ENCODE measurements at places on chromosomes 12 and 14. TPM values are rescaled to one million over a fixed set of nuclear protein-coding genes. Genes with fewer than 3 reads are reported as not detected.

The SSPN gene
- total RNA-seq = 17.3 TPM

The NFYB gene
- total RNA-seq = 16.5 TPM

The HNF1A gene
- total RNA-seq = 24.8 TPM

The FOXA1 gene
- total RNA-seq = 67.6 TPM

The ESPL1 gene
- total RNA-seq = 12.3 TPM

The CLEC2A gene
- not detected for total RNA-seq

GRCh38 chr12:106178562-106178961 lies 39.8 kb upstream of the NUAK1 start:
- H3K27me3 ChIP-seq = no peaks in the 10 kb centered on the region
- no peaks in the 10 kb centered on the region for H3K36me3 ChIP-seq
- H3K4me1 ChIP-seq = no peaks in the 10 kb centered on the region
- no peak overlapping the region for H3K4me3 ChIP-seq
- H3K27ac ChIP-seq = no peak overlapping the region
- no peak for DNase-seq

DNA sequence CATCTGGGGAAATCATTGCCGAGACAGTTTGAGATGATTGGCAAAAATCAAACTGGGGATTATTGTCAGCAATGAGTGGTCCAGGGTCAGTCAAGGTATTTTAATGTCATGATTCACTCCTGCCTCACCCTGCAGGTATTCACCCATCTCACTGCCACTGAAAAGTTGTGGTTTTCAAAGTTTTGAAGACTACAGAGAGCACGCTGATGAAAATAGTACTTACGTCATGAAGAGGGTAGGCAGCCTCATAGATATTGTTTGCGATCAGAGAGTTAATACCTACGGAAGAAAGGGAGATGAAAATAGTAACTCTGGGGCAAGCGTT lies 138.0 kb downstream of the ANO2 start:
- DNase-seq = no peak
- H3K4me3 ChIP-seq = no peak overlapping the region
- no peaks in the 10 kb centered on the region for H3K4me1 ChIP-seq
- peaks cover 3% of the 10 kb centered on the region for H3K27me3 ChIP-seq
- no peak overlapping the region for H3K27ac ChIP-seq
- no peaks in the 10 kb centered on the region for H3K36me3 ChIP-seq

DNA sequence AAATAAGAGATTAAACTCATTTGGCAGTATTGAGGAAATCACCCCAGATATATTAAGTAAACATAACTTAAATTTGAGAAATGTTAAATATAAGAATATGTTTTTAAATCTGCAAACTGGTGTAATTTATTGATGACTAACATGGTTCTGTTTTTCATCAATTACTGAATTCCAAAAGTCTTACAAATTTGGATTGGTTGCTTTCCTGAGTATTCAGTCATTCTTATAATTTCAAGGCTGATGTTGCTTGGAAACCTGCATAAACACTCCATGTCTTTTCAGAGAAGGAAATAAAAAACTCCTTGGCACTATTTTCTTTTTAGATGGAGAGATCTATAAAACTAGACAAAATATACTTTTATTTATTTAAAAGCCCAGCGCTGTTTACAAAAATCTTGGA lies 71.7 kb downstream of the NOVA1 start:
- H3K4me1 ChIP-seq = no peaks in the 10 kb centered on the region
- peak overlapping the region; percentile 45 for H3K27ac ChIP-seq
- DNase-seq = no peak
- H3K4me3 ChIP-seq = no peak overlapping the region
- H3K36me3 ChIP-seq = no peaks in the 10 kb centered on the region
- no peaks in the 10 kb centered on the region for H3K27me3 ChIP-seq

DNA sequence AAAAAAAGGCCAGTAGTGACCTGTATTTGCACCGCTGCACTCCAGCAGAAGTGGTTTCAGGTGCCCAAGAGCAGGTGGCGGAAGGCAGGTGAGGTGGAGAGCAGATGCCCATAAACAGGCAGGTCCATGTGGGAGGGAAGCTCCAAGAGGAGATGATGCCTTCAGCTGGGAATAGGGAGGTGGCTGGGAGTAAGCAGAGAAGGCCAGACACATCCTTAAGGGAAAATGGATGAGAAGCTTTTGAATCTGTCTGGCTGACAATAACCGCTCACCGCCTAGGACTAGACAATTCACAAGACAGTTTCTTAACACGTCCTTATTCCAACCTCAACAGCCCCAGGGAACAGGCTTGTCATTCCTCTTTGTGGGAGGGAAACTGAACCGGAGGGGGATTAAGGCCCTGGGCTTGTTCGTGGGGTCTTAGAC lies 43.9 kb upstream of the PLEKHG6 start:
- no peaks in the 10 kb centered on the region for H3K36me3 ChIP-seq
- H3K4me3 ChIP-seq = no peak overlapping the region
- no peaks in the 10 kb centered on the region for H3K27me3 ChIP-seq
- peaks cover 7% of the 10 kb centered on the region for H3K4me1 ChIP-seq
- DNase-seq = no peak
- no peak overlapping the region for H3K27ac ChIP-seq

DNA sequence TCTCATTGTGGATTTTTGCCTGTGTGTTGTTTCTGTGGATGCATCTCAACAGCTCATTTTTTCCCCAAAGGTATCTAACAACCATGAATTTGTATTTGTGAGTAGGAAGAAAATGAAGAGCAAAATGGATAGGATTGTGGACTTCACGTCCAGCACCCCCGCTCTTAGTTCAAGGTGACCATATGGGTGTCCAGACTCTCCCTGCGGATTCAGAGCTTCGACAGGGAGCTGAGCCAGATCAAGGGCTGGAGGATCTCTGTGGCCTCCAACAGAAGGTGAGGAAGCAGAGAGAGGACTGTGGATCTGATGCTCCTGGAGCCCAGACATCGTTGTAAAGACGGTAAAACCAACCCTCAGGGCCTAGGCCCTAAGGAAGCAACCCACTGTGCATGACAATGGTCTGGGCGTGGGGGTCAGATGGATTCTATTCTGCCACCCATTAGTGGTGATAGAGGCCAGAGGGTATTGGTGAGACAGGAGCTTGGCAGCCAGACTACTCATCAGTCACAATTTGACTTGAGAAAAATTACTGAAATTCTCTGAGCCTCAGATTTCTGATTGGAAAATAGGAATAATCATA lies 659.7 kb upstream of the TMEM132C start:
- no peak overlapping the region for H3K27ac ChIP-seq
- no peaks in the 10 kb centered on the region for H3K27me3 ChIP-seq
- no peaks in the 10 kb centered on the region for H3K36me3 ChIP-seq
- no peak for DNase-seq
- H3K4me3 ChIP-seq = no peak overlapping the region

GRCh38 chr14:74324931-74325361 lies 22.2 kb upstream of the ABCD4 start:
- H3K36me3 ChIP-seq = no peaks in the 10 kb centered on the region
- no peak for DNase-seq
- H3K27me3 ChIP-seq = peaks cover 22% of the 10 kb centered on the region

DNA sequence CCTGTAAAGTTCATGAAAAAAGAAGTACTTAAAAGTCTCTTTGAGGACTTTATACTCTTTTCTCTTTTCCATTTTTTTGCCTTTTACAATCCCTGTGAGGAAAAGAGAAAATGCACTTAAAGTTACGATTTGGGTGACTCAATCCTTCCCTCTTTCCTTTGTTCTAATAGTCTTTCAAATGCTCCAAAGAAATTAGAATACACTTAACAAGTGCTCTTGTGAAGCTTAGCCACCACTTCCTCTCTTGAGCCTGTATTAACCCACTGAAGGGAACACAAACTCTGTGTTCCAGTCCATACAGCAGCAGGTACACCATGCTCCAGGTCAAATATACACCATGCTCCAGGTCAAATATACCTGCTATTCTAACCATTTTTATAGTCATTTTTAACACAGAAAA lies 581.1 kb upstream of the MGAT4C start:
- no peaks in the 10 kb centered on the region for H3K36me3 ChIP-seq
- H3K4me3 ChIP-seq = no peak overlapping the region
- no peak for DNase-seq

DNA sequence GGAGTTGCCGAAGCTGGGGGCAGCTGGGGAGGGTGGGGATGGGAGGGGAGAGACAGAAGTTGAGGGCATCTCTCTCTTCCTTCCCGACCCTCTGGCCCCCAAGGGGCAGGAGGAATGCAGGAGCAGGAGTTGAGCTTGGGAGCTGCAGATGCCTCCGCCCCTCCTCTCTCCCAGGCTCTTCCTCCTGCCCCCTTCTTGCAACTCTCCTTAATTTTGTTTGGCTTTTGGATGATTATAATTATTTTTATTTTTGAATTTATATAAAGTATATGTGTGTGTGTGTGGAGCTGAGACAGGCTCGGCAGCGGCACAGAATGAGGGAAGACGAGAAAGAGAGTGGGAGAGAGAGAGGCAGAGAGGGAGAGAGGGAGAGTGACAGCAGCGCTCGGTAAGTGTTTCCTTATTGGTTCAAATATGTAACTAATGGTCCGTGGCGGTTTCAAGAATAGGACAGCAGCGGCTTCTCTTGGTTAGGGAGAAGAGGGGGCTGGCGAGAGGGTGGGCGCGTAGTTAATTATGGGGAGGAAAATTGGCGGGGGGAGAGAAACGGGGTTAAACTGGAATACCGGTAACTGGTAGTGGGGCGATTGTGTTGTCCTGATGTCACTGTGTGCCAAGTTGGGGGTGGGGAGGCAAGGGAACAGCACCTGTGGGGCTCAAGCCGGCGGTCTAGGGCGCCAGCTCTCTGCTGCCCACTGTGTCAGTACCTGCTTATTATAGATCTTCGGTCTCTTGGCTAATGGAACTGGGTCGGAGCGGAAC lies 8.4 kb downstream of the HOXC8 start:
- H3K27ac ChIP-seq = peak overlapping the region; percentile 63
- H3K27me3 ChIP-seq = peaks cover 100% of the 10 kb centered on the region
- peaks cover 12% of the 10 kb centered on the region for H3K4me1 ChIP-seq
- no peaks in the 10 kb centered on the region for H3K36me3 ChIP-seq
- H3K4me3 ChIP-seq = peak overlapping the region; percentile 16
- no peak for DNase-seq

- no peak for DNase-seq
- peaks cover 20% of the 10 kb centered on the region for H3K4me1 ChIP-seq
- no peaks in the 10 kb centered on the region for H3K36me3 ChIP-seq
- H3K27ac ChIP-seq = peak overlapping the region; percentile 97
These were observed 24.7 kb upstream of the KRT78 start for GRCh38 chr12:52873513-52873831.

DNA sequence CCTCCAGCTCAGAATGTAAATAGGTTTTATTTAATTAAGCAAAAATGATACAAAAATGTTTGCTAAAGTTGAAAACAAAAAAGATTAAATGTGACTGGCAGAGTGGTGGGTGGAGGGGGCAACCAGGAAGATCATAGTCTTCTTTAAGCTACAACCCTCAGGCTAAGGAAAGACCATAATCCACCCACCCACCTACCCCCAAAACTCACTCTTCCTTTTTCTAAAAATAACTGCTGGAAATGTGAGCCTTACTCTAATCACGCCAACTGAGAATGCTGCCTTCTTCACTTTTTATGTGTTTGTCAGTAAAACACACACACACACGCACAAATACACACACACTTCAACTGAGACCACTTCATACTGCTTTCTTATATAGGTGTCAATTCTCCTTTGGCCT lies 230.0 kb upstream of the EGLN3 start:
- H3K27ac ChIP-seq = no peak overlapping the region
- H3K36me3 ChIP-seq = no peaks in the 10 kb centered on the region
- DNase-seq = no peak
- H3K4me3 ChIP-seq = no peak overlapping the region
- no peaks in the 10 kb centered on the region for H3K4me1 ChIP-seq

DNA sequence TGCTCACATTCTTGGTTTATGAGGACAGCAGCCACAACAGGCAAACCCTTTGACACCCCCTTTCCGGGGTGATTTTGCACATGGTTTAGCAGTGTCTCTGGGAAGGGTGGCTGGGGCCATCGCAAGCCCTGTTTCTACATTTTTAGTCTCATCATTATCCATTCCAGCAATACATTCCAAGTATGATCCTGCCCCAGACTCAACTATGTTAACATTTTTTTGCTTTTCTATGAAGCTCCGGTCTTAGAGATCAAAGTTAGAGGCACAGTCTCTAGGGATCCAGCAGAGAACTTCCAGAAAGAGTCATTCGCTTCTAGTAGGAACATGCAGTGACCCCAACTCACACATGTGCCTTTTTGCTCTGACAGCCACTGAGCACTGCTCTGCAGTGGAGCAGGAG lies 130.9 kb downstream of the TBX5 start:
- no peak overlapping the region for H3K27ac ChIP-seq
- no peaks in the 10 kb centered on the region for H3K4me1 ChIP-seq
- no peaks in the 10 kb centered on the region for H3K36me3 ChIP-seq
- DNase-seq = no peak
- H3K27me3 ChIP-seq = no peaks in the 10 kb centered on the region

GRCh38 chr12:22971247-22971646 lies 346.3 kb downstream of the ETNK1 start:
- no peak overlapping the region for H3K27ac ChIP-seq
- no peaks in the 10 kb centered on the region for H3K4me1 ChIP-seq
- H3K4me3 ChIP-seq = no peak overlapping the region
- no peaks in the 10 kb centered on the region for H3K27me3 ChIP-seq
- DNase-seq = no peak
- H3K36me3 ChIP-seq = no peaks in the 10 kb centered on the region

GRCh38 chr12:18906395-18906794 lies 168.5 kb downstream of the CAPZA3 start:
- H3K27me3 ChIP-seq = no peaks in the 10 kb centered on the region
- no peak overlapping the region for H3K27ac ChIP-seq
- no peaks in the 10 kb centered on the region for H3K4me1 ChIP-seq
- H3K36me3 ChIP-seq = no peaks in the 10 kb centered on the region

DNA sequence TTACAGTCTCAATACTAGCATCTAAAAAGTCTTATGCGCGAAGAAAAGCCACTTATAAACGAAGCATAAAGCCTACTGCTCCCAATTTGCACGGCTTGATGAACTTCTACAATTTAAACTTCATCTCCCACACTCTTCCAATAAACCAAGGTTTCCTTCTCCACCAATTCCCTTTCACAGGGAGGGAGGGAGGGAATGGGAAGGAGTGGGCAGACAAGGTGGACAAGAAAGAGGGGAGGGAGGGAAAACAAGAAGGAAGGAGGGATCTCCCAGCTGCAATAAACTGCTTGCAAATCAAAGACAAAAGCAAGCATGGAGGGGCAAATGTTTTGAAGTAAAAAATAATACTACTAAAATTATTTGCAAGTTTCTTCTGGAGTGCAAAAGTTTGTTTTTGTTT lies 64.5 kb downstream of the MED13L start:
- DNase-seq = no peak
- H3K27me3 ChIP-seq = no peaks in the 10 kb centered on the region
- H3K36me3 ChIP-seq = no peaks in the 10 kb centered on the region
- H3K4me3 ChIP-seq = no peak overlapping the region
- H3K27ac ChIP-seq = no peak overlapping the region

DNA sequence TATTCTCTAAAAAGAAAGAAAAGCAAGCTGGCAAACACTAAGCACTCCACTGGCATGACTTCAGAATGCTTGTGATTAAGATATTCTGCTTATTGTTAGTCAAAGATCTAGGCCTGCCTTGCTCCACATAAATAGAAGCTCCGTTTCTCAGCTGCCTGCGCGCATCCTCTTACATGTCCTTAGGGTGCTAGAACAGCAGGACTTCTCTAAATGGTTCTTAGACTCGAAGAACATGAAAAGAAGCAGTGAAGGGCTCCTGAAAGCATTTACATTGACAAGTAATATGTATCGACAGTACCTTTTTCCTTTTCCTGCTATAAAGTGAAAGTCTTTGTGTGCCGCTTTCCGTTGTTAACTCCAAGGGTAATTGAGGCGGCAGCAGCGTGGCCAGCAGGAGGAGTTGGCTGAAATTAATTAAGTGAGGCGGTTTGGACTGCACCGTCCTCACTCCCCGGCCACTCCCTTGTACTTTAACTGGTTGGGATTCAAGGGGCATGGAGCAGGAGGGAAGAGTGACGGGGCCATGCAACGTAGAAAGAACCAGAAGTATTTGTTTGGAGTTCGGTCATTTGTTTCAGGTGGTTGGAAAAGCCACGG lies 34.2 kb upstream of the OTX2 start:
- no peak overlapping the region for H3K4me3 ChIP-seq
- no peaks in the 10 kb centered on the region for H3K4me1 ChIP-seq
- no peaks in the 10 kb centered on the region for H3K36me3 ChIP-seq
- no peak for DNase-seq
- H3K27ac ChIP-seq = no peak overlapping the region
